ENCODE measurements at places on chromosomes 5 and 9. TPM values are rescaled to one million over a fixed set of nuclear protein-coding genes. Genes with fewer than 3 reads are reported as not detected.
A peak's percentile ranks its signal among the peaks of the same experiment; 100 is the strongest.

PLAC8L1 gene
- not detected for total RNA-seq

- H3K27me3 ChIP-seq, result no peaks in the 10 kb centered on the region
- H3K4me1 ChIP-seq, result peaks cover 16% of the 10 kb centered on the region
- no peaks in the 10 kb centered on the region for H3K36me3 ChIP-seq
- no peak overlapping the region for H3K4me3 ChIP-seq
- no peak overlapping the region for H3K27ac ChIP-seq
- DNase-seq, result no peak
Measured at GRCh38 chr9:88993327-88993726, 2.1 kb downstream of the S1PR3 start.

GRCh38 chr5:171168171-171168570, 140.9 kb upstream of the TLX3 start:
- H3K27me3 ChIP-seq, result no peaks in the 10 kb centered on the region
- H3K4me1 ChIP-seq, result no peaks in the 10 kb centered on the region
- H3K4me3 ChIP-seq, result no peak overlapping the region
- no peak for DNase-seq
- H3K27ac ChIP-seq, result no peak overlapping the region
- no peaks in the 10 kb centered on the region for H3K36me3 ChIP-seq

DNA sequence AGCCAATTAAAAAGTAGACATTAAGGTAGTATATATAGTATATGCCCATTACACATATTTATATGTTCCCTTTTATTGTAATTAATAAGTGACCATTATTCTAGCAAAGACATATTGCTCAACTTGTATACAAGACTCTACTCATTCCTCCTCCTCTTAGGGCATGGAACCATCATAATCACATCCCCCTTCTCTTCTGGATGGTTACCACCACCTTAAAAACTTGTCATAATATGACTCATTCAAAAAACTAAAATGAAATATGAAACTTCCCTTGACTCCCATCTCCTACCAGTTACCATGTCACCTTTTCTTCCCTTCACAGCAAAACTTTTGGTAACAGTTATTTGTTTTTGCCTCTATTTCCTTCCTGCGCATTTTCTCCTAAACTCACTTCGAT, 438.7 kb downstream of the KDM4C start:
- no peaks in the 10 kb centered on the region for H3K4me1 ChIP-seq
- no peak overlapping the region for H3K4me3 ChIP-seq
- H3K27me3 ChIP-seq, result no peaks in the 10 kb centered on the region
- DNase-seq, result no peak
- no peaks in the 10 kb centered on the region for H3K36me3 ChIP-seq

- H3K4me1 ChIP-seq, result no peaks in the 10 kb centered on the region
- DNase-seq, result no peak
- no peak overlapping the region for H3K27ac ChIP-seq
- no peaks in the 10 kb centered on the region for H3K36me3 ChIP-seq
- no peak overlapping the region for H3K4me3 ChIP-seq
Measured at GRCh38 chr5:174222891-174223290, 177.4 kb downstream of the NSG2 start.

PCDHGB4 gene
- 0.19 TPM for total RNA-seq

DNA sequence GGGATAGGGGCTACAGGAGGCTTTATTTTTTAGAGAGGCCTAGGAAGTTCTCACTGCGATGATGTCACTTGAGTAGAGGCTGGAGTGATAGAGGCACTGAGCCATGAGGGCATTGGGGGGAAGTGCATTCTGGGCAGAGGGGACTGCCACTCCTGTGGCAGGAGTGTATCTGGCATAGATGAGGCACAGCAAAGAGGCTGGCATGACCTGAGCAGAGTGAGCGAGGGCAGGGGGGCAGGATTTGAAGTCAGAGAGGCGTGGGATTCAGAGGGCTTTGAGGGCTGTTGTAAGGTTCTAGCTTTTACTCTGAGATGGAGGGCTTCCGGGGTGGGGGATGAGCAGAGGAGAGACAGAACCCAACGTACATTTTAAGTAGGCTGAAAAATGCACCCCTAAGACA, 91.9 kb upstream of the SH3PXD2B start:
- no peak for DNase-seq
- H3K4me3 ChIP-seq, result no peak overlapping the region
- no peaks in the 10 kb centered on the region for H3K27me3 ChIP-seq
- no peak overlapping the region for H3K27ac ChIP-seq
- no peaks in the 10 kb centered on the region for H3K36me3 ChIP-seq

GRCh38 chr9:101397746-101398067, 711 bp downstream of the MRPL50 start:
- H3K36me3 ChIP-seq, result peaks cover 8% of the 10 kb centered on the region
- peak overlapping the region; percentile 93 for H3K27ac ChIP-seq
- peaks cover 64% of the 10 kb centered on the region for H3K4me1 ChIP-seq
- H3K4me3 ChIP-seq, result peak overlapping the region; percentile 86

- DNase-seq, result no peak
- no peak overlapping the region for H3K27ac ChIP-seq
- H3K36me3 ChIP-seq, result no peaks in the 10 kb centered on the region
- no peaks in the 10 kb centered on the region for H3K27me3 ChIP-seq
Measured at GRCh38 chr5:149702934-149703646, 27.0 kb upstream of the PPARGC1B start.

- no peaks in the 10 kb centered on the region for H3K27me3 ChIP-seq
- H3K4me3 ChIP-seq, result no peak overlapping the region
- no peak overlapping the region for H3K27ac ChIP-seq
- H3K4me1 ChIP-seq, result no peaks in the 10 kb centered on the region
Measured at GRCh38 chr5:74949976-74950375, 83.8 kb upstream of the FAM169A start.

All from CD4-positive, alpha-beta memory T cell (primary cell).